ENCODE measurements at places on chromosomes 12 and 14.

DNA sequence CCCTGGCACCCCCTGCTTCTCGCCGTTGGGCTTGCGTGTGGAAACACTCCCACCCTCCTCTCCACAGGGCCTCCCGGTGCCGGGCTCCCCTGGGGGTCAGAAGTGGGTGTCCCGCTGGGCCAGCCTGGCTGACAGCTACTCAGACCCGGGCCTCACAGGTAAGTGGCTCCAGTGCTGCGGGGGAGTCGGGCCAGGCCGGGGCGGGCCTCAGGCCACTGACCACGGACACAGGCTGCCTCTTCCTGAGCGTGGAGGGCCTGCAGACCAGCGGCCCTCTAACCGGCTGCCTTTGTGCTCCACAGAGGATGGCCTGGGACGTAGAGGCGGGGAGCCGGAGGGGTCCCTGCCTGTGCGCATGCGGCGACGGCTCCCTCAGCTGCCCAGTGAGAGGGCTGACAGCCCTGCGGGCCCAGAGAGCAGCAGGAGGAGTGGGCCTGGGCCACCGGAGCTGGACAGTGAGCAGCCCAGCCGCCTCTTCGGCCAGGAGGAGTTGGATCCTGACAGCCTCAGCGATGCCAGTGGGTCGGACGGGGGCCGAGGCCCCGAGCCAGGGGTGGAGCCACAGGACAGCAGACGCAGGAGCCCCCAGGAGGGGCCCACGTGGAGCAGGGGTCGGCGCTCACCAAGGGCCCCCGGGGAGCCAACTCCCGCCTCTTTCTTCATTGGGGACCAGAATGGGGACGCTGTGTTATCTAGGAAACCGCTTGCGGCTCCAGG, 21.1 kb downstream of the CEP170B start:
- DNase-seq, result no peak

GRCh38 chr14:38828183-38828827, 274.7 kb downstream of the SEC23A start:
- DNase-seq, result no peak

- no peak for DNase-seq
Measured at GRCh38 chr12:41274643-41275042, 86.5 kb downstream of the PDZRN4 start.

- peak; percentile 50 for DNase-seq
Measured at GRCh38 chr12:4272424-4273272, 914 bp upstream of the CCND2 start.

DNA sequence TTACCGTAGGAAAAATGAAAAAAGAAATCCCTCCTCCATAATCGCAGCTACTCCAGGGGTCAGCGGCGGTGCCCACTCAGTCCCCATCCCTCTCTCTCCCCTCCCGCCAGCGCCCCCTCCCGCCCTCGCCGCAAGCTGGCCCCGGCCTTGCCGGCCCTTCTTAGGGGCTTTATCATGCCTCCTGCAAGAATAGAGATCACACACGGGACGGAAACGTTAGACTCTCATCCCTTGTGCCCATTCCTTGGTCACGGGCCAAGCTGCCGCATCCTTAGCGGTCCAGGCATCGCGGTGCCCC, 692 bp upstream of the COX14 start:
- no peak for DNase-seq

Data from stimulated activated CD4-positive, alpha-beta T cell treated with anti-CD3 and anti-CD28 coated beads, Interleukin-1b, Interleukin-23, amount 100 ng/mL, for 1 hour (primary cell).